ENCODE measurements at places on chromosomes 7 and 10.

DNA sequence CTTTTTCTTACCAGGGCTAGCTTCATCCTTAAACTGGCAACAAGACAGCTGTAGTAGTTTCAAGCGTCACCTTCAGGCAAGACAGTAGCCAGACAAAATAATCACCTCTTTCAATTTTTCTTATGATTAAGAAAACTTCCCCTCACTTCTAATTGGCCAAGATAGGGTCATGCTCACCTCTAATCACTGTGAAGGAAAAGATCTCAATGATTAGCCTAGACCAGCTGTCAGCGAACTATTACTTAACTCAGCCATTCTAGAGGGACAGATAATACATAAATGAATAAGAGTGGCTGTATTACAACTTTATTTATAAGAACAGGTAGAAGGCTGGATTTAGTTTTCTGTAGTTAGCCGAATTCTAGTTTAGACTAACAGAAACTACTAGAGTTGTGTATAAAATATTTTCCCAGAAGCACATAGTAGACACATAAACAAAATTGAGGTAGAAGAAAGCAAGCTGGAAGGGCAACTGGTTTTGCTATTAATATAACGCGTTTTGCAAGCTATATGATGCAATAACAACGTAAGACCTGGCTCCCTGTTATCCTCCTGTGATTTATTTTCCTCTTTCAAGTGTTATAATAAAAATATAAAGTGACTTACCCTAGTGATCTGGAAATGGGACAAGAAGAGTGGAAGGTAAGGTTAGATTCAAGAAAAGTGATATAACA is 64.3 kb downstream of the ELAPOR2 start:
- no peak for DNase-seq

GRCh38 chr10:110634527-110635209 is 9.5 kb upstream of the RBM20 start:
- no peak for DNase-seq

DNA sequence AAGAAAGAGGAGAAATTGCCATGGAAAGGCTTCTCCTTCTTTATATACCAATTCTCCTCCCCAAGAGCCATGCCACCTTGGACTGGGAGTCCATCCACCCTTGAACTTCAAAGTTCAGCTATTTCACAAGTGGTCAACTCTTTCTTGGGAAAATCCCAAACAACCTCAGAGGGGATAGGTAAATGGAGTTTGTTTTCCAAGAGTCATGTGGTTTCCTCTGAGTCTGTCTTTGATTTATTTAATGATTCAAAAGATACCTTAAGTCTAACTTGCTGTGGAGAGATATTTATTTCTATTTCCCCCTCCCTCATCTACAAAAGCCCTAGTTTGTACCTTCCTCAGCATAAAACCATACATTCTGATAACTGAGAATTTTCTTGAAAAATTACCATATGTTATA is 758.6 kb upstream of the IGFBP3 start:
- no peak for DNase-seq

GRCh38 chr7:1096156-1097119 is 8.5 kb downstream of the GPER1 start:
- DNase-seq: no peak

GRCh38 chr10:116760919-116761318 is 18.6 kb upstream of the HSPA12A start:
- DNase-seq: no peak

- no peak for DNase-seq
Observed at GRCh38 chr10:17409170-17409733, 45.1 kb downstream of the ST8SIA6 start.

- DNase-seq: no peak
Observed at GRCh38 chr7:48781752-48782151, 142.6 kb upstream of the CDC14C start.

DNA sequence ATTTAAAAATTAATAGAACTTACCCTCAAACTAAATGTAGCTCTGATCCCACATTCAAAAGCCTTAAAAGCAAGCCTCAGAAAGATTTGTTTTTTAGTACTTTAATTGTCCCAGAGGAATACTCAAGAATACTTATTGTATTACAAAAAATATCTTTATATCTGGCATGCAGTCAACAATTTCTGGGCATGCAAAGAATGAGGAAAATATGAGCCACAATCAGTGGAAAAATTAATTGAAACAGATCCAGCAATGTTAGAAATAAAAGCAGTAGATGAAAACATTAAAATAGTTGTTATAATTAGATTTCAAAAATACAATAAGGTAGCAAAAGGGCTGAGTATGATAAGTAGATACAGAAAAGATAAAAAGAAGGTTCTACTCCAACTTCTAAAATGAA is 154.7 kb downstream of the PON1 start:
- no peak for DNase-seq

DNA sequence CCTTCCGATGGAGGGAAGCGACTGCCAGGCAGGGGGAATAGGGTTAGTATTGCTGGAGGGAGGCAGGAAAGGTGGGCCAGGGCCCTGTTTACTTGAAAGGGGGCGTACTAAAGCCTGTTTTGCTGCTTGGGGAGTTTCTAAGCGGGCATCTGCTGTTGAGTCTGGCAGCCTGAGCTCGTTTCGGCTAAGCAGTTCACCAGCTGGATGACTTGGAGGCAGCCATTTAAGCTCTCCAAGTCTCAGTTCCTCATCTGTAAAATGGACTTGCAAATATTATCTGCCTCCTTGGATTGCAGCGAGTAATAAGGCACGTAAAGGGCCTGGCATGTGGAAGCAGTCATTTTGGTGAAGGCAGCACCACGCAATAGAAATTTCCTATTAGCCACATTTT is 44.0 kb downstream of the LDB3 start:
- no peak for DNase-seq

DNA sequence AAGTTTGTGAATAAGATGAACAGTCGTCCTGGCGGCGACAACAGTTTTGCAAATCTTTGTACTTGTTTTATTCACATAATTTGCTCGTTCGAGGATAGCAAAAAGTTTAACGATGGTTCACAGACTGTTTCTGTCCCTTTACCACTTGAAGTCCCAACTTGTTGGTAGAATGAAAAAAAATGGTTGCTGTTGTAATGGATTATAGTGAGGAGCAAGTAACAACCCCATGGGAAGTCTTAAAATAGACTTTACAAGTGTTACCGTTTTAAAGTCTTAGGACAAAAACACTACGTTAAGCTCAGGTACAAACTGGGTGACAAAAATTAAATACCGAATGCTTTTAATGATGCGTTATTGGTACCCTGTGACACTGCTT is 589 bp downstream of the LSM8 start:
- no peak for DNase-seq

DNA sequence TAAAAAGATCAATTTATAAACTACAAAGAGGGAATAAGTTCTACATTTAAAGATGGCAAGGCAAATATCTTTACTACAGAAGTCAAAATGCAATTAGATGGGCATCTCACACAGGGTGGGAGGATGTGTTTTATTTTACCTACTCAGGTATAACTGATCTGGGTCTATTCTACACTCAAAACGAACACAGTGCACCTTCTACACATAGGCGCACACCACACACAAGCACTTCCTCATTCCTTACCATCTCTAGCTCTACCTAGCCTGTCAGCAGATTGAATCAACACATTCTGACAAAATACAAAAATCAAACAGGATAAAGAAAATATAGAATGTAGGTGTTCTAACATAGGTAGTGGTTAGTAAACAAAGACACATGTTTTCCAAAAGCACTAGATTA is 64.8 kb downstream of the SGCE start:
- DNase-seq: no peak

GRCh38 chr7:112080441-112080840 is 125.8 kb downstream of the DOCK4 start:
- no peak for DNase-seq

DNA sequence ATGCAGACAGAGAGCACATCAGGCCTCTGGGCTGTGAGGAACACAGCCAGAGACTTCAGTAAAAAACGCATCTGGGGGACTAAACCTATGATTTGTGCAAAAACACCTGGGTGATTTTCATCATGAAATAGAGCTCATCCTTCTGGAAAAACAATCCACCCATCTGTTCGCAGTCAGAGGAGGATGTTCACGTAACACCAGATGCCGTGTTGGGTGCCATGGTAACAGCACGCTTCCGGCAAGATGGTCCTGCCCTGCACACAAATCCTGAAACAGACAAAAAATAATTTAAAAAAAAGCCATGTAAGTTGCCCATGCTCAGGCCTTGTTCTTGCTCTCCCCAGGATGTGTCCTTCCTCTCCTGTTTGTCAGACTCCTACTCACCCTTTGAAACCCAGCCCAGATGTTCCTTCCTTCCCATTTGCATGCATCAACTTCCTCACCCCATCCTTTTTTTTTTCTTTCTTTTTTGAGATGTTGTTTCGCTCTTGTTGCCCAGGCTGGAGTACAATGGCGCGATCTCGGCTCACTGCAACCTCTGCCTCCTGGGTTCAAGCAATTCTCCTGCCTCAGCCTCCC is 28.3 kb upstream of the GNA12 start:
- DNase-seq: no peak

DNA sequence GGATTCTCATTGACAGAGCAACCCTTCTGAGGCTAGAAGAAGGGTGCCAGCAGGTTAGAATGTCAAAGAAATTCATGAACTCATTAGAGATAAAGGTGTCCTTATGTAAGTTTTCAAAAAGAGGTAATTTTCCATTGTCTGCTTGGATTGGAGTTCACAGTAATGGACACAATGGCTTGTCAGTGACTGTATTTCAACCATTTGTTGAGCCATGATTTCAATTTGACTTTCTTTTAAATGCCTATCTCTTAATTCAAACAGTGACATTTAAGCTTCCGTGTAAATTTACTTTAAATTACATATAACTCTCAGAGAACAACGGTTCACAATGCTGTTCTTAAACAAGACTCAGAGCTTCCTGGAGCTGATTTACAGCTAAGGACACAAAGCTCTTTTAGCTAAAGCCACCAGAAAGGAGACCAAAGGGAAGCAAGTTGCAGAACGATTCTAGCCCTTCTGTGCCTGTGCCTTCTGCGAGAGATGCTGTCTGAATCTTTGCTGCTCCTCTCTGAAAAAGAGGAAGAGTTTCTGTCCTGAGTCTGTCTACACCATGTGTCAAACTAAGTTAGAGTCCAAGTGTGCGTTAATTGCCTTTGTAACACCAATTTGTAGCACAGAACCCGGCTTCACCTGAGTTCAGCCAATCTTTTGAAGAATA is 42.2 kb upstream of the PFKP start:
- no peak for DNase-seq

DNA sequence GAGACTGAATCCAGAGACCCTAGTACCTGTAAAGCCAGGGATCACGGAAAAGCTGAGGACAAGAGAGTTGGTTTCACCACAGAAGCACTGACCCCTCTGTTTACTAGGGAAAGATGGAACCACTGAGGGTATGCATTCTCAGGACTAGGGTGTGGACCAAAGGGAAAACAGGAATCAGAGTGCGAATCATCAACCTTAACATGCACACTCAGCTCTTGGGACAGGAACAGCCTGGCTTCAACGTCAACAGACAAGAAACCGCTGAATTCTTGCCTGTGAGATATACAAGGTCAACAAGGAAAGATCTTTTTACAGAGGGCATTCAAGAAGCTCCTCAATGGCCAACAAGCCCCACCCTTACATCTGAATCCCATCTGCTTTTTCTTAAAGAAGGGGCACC is 14.9 kb downstream of the TNRC18 start:
- DNase-seq: no peak

DNA sequence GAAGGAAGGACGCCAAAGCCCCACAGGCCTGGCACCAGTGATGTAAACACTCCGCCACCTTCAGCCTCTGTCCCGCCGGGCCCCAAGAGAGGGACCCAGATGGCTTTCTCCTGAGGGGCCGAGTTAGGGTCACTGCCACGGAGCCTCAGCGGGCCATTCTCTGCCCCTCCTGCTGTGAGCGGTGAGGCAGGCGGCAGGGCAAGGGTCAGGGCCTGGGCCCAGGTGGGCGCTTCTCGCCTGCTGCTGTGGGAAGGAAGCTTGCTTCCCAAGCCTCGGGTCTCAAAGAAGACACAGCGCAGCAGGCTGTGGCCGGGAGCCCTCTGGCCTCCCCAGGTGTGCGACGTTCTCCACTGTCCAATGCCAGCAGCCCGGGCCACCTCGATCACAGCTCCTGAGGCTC is 84.8 kb downstream of the PROSER2 start:
- no peak for DNase-seq

DNA sequence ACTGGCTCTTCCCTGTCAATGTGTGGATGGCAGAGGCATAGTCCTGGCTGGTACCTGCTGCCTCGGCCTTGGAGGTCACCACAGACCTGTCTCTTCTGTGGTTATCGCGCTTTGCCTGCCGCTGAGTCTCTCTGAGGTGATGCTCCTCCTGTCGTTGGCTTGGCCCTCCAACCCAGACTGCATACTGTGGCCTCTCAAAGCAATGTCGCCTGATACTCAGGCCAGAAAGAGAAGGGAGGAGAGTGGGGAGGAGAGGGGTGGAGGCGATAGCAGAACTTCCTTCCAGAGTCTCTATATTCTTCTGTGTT is 133.2 kb upstream of the KCNMA1 start:
- no peak for DNase-seq

DNA sequence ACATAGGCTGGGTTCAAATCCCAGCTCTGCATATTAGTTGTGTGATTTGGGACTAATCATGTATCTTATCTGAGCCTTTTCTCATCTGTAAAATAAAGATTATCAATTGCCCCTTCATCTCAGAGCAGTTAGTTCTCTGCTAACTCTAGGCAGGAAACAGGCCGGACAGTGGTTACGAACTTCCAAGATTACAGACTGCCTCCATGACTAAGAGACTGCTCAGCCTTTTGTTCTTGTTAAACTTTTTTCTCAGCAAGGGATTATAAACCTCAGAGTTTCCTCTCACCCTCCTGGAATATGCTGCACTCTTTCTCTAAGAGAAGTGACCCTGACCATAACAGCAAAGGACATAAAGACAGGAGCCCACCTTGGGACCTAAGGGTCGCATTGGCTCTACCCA is 52.5 kb upstream of the NFKB2 start:
- no peak for DNase-seq

GRCh38 chr10:26378861-26379294 is 59.3 kb upstream of the APBB1IP start:
- no peak for DNase-seq

GRCh38 chr7:134885967-134886352 is 100.3 kb upstream of the AGBL3 start:
- no peak for DNase-seq

DNA sequence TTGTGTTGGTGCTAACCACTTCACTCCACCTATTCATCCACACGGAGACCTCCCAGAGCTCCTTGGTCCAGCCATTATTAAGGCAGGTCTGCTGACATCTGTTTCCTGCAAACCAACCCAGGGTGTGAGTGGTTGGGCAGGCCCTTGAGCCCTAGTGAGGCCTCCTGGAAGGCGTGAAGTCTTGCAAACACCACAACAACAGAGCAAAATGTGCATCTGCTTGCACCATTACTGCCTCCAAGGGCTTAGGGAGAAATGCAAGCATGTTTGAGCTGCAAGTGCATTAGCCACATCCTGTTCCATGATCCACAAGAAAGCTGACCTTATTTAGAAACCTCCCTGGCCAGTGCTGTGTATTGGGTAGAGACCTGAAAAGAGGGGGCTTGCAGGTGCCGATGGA is 325.5 kb downstream of the GRID1 start:
- DNase-seq: no peak

GRCh38 chr10:10093021-10093420 is 924.7 kb upstream of the CELF2 start:
- no peak for DNase-seq
